Activated naive CD4-positive, alpha-beta T cell (primary cell): ENCODE measurements at places on chromosomes 3 and 15.

GRCh38 chr3:30612437-30613132 is 6.2 kb downstream of the TGFBR2 start:
- no peak for DNase-seq

- DNase-seq, result no peak
These were observed 532.8 kb upstream of the TGFBR2 start for GRCh38 chr3:30073622-30074021.

DNA sequence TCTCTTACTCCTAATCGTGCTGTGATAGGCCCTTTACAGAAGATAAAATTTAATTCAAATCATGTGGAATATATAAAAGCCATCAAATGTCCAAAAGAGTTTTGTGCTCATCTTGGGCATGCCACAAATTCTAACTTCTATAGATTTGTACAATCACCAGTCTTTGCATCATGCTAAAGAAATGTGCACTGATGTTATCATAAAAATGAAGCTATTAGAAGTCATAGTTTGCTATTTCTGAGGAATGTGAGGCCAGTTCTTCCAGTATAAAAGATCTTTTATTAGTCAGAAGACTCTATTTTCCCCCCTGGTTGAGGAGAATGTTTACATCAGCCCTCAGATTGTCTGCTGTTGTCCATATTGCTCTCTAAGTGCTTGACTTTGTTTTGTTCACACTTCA is 2.1 kb upstream of the ANXA2 start:
- DNase-seq, result no peak

DNA sequence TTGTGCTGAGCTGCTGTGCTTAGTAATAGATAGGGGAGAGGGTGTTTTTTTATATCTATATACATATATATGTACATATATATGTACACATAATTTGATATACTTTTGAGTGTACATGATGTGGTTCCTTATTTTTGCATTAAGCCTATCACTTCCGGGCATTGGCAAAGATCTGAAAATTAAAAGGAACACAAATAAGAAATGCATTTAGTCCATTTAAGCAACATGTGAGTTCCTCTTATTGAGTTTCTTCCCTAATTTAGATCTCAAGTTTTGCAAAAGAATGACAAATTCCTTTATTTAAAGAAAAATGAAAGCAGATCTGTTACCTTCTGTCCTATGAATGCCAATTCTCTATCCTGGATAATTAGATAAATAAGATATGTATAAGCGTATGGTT is 435.1 kb downstream of the LPP start:
- no peak for DNase-seq

GRCh38 chr3:109545746-109546145 is 208.4 kb upstream of the DPPA4 start:
- DNase-seq, result no peak

GRCh38 chr3:31377045-31377642 is 155.6 kb upstream of the STT3B start:
- DNase-seq, result no peak

GRCh38 chr15:74500401-74500800 is 39.4 kb upstream of the UBL7 start:
- DNase-seq, result no peak

DNA sequence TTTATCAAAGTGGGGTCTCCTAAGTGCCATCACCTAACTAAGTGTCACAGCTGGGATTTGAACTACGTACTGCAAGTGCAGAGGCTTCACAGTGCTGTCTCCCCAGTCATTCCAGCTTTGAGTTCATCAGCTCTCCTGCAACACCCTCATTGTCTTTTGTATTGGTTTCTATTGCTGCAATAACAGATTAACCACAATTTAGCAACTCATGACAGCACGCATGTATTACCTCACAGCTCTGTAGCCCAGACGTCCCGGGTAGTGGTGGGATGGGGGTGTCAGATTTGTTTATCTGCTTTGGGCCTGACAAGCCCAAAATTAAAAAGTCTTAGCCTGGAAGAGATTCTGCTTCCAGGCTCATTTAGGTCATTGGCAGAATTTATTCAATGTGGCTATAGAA is 220.5 kb upstream of the LRRN1 start:
- DNase-seq, result no peak

DNA sequence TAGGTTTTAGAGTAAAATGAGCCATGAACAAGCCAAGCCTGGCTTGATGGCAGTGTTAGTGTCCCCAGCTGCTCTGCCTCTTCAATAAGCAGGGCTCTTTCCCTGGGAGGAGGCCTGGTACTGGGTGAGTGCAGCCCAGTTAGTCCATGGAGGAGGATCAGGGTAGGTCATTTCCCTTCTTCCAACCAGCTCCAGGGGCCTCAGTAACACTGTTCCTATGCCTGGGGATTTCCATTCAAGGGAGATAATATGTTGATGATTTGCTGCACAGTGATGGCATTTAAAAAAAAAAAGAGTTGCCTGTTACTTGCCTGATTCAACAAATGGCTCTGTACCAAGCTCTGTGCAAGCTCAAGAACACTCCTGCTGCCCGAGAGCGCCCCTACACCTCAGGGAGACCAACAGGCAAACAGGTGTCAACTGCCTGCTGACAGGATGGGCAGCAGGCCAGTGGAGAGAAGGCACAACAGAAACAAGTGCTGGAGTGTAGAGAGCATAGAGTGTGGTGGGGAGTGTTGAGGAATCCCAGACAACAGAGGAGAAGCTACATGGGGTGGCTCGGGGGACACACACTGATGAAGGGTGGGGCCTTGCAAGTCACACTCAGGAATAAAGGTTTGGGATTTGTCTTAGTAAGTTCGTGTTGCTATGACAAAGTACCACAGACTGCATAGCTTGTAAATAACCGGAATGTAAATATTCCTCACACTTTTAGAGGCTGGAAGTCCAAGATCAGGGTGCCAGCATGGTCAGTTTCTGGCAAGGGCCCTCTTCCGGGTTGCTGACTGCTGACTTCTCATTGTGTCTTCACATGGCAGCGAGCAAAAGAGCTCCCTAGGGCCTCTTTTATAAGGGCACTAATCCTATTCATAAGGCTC is 78.6 kb upstream of the PXYLP1 start:
- DNase-seq, result no peak
